ENCODE measurements at places on chromosomes 4 and X. TPM values are rescaled to one million over a fixed set of nuclear protein-coding genes. Genes with fewer than 3 reads are reported as not detected.

The FGG gene
- not detected for total RNA-seq

The PDS5A gene
- total RNA-seq, result 57.5 TPM

The CC2D2A gene
- 26.5 TPM for total RNA-seq

The GRXCR1 gene
- not detected for total RNA-seq

The MAGEA12 gene
- total RNA-seq, result not detected

The SPP1 gene
- 0.26 TPM for total RNA-seq

The SCLT1 gene
- total RNA-seq, result 10.3 TPM

The POF1B gene
- not detected for total RNA-seq

GRCh38 chr4:40333921-40334352, 1.2 kb upstream of the CHRNA9 start:
- DNase-seq, result peak; percentile 84

- no peak for DNase-seq
These were observed 17.9 kb upstream of the PPP2R3B start for GRCh38 chrX:404656-405055.

GRCh38 chr4:114316789-114317188, 281.8 kb upstream of the UGT8 start:
- no peak for DNase-seq

- peak; percentile 63 for DNase-seq
These were observed 55.2 kb downstream of the CLOCK start for GRCh38 chr4:55491486-55491885.

DNA sequence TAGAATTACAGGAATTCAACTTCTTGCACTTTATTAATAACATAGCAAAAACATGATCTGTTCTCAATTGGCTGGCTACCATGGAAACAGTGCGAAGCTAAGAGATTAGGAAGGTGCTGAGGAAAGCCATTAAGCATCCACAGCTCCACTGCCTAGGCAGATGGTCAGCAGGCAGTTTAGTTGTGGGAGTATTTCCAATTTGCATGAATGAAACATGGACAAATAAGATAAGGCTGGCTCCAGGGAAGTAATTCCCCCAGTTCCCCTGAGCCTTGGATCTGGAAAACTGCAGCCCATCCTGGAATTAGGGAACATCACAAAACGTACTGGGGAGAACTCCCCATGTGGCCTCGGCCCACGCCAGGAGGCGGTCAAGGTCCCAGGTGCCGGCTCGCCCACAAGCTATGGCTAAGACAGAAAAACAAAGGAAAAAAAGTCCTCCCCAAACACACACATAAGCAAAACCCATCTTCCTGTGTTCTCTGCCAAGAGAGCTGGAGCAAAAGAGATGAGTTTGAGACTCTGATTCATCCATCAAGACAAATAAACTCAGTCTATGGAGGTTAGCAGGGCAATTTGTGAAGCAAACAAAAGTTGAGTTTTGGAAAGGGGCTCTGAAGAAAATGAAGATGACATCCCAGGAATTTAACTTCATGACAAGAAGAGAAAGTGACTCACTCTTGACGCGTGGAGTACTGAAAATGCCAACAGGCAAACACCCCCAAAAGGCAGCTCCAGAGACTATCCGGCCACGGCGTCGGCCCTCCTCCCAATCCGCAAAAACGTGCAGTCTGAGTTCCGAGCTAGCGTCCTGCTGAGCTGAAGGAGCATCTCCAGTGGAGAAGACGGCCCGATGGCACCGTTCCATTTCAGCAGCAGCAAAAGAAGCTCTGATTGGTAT, 45.1 kb downstream of the IGFBP7 start:
- peak; percentile 99 for DNase-seq

DNA sequence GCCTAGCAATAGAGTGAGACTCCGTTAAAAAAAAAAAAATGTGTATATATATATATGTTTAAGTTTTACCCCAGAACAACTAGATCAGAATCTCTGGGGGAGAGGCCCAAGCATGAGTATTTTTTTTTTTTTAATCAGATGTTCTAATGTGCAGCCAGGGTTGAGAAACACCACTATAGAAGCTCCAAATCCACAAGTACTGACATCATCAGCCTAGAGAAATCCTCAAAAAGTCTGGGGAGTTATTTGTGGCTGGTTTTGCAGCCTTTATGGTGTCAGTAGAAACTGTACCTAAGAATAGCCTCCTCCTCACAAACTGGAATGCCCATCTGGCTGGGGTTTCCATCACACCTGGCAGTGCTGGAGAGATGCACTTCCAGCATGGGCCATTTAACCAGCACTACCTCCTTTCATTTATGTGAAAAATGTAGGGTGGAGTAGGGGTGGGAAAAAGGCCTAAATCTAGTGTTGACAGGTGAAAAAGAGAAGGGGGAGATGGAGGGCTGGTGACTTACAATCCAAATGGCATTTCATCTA, 93.5 kb downstream of the CBLL2 start:
- peak; percentile 24 for DNase-seq

GRCh38 chrX:154818916-154819770, 13.9 kb upstream of the MPP1 start:
- no peak for DNase-seq

DNA sequence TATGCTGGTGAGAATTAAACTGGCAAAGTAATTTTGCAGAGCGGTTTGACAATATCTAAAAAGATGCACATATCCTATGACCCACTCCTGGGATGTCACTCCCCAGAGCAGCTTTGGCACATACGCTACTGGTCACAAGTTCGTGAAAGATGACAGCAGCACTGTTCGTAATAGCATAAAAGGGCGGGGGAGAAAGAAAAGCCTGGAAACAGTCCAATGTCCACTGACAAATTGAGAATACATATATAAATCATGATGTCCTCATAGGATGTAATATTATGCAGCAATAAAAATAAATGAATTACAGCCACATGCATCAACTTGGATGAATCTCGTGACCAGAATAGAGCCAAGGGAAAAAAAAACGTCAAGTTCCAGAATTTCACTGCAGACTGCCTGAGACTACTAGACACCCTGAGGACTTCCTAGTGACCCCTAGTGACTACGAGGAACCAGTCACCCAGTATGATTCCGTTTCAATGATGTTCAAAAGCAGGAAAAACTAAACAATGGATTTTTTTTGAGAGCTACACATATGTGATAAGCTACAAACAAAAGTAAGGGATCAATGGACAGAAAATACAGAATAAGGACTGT, 1.8 kb downstream of the PCSK1N start:
- DNase-seq, result peak; percentile 7

DNA sequence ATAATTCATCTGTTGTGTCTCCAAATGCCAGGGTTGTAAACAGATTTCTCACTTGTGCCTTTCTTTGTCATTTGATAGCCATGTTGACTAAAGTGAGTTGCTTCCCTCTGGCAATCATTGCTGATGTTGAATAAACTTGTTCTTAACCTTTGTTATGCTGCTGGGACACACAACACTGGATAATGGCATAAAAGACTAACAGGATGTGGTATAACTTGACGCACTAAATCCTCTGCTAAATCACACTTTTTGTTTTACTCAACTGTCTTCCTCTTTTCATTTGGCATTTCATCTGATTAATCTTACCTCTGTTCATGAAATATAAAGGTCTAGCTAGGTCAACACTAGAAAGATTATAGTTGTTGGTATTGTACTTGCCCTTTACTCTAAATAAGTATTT, 17.6 kb upstream of the CXCL5 start:
- DNase-seq, result peak; percentile 50

DNA sequence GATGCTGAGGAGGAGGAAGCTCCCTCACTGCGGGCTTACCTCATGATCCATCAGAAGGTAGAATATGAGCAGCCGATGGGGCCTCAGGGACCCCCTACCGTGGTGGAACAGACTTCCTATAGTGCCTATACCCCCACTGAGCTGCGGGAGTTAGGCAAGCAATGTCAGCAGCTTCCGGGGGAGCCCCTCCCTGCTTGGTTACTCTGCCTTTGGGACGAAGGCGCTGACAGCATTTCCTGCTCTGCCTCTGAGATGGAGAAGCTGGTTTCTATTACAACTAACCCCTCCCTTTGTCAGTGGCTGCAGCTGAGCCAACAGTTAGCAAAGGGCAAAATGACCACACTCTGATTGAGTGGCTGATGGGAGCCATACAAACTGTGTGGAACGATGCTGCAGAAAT, 430.7 kb downstream of the IDS start:
- peak; percentile 9 for DNase-seq

DNA sequence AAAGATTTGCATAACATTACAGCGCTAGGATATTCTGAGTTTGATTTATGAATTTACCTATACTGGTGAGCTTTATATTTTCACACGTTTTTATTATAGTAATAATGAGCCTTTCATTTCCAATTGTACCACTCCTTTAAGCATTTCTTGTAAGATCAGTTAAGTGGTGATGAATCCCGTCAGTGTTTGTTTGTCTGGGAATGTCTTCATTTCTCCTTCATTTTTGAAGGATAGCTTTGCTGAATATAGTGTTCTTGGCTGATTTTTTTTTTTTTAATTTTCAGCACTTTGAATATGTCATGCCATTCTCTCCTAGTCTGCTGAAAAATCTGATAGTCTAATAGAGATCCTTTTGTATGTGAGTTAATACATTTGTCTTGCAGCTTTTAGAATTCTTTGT, 70.1 kb downstream of the IL15 start:
- DNase-seq, result peak; percentile 28

GRCh38 chrX:100819837-100820666, at the start of gene CSTF2:
CSTF2 (plus strand) TSS chrX:100820391; CDS start chrX:100820417, 26 bp downstream.
- DNase-seq, result peak; percentile 84

DNA sequence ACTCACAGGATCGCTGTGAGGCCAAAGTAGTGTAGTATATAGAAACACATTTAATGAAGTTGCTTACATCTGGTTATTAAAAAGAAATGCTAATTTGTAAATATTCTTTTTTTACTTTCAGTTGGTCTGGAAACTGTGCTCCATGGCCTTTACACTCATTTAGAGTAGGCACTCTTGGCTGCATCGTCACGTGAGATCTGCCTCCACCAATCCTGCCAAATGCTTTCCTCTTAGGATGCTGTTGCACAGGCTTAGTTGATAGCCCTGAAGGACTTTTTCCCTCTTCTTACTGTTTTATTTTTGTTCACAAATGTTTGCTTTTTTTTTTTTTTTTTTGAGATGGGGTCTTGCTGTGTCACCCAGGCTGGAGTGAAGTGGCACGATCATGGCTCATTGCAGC, 6.3 kb downstream of the CPE start:
- DNase-seq, result no peak

DNA sequence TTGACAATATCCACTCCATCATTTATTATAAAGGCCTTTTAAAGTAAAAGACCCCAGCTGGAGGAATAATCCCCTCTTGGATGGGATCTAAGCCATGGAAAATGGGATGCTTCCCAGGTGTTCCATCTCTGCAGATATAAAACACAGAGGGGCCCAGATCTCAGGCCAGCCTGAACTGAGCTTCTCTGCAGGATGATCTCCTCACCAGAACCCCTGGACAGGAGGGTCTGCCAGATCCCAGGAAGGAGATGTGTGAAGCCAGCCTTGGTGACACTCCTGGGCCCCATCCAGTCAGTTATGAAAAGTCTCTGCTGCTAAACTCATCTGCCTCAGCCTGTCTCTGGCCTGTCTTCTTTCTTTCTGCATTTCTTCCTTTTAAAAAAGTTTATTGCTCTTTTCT, 56.7 kb downstream of the HTRA3 start:
- no peak for DNase-seq

DNA sequence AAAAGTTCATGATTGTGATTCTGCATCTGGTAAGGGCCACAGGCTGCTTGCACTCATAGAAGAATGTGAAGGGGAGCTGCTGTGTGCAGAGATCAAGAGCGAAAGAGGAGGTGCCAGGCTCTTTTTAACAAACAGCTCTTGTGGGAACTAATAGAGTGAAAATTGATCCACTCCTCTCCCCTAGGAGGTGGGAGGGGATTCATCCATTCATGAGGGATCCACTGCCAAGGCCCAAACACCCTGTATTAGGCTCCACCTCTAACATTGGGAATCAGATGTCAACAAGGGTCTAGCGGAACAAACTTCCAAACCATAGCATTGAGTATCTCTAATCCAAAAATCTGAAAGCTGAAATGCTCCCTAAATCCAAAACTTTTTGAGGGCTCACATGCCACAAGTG, 16.4 kb upstream of the PPID start:
- DNase-seq, result no peak

GRCh38 chrX:17563515-17563914, 173.8 kb upstream of the SCML1 start:
- DNase-seq, result peak; percentile 88

DNA sequence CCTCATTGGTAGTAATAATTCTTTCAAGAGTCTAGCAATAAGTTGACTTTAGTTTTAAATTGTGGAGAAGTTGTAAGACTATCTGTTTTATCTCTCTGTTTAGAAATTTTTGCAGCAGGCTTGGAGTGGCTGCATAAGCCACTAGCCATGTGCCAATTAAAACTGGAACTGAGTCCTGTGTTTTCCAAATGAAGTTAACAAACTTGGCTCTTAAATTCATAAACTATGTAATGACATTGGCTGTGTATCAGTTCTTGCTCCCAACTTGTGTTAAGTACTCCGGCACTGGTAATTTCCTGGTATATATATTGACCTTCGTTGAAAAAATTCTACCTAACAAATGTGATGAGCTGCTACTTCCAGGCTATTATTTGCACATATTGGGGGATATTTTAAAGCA, 420.4 kb downstream of the GBA3 start:
- DNase-seq, result no peak

DNA sequence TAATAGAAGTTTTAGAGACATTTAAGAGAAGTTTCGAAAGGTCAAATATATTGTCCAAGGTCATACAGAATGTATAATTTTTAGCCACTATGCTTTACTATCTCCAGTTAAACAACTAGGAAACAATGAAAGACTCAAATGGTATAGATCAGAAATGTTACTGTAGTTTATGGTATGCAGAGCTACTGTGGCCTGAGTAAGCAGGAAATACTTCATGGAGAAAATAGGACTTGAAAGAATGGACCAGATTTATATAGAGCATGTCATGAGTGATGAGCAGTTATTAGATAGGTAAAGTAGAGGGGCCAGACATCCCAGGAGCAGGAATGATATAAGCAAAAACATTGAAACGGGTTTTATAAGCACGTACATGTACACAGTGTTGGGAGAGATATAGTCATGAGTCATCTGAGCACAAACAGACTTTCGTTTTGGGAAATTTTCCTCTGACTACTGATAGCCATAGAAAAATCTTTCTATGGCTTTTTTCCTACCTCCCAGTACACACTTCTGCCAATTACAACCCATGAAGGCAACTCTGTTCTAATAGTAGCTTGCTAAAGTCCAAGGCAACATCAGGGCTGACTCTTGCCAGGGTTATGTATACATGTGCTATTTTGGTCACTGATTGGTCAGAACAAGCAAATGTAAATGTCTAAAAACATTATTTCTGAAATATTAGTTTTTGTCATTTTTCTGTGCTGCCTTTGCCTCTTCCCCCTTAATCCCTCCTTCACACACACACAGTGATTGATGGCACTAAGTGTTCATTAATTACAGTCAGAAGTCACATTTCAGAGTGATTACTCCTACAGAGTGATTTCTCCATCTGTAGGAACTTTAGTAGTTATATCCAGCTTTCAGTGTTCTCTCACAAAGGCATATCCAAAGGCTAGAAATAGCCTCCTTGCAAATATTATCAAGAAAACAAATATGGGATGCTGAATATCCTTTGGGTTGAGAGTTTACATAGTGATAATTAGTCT, 198.7 kb downstream of the ENOX2 start:
- DNase-seq, result peak; percentile 47

Data from fibroblast of lung (primary cell).